Stimulated activated CD8-positive, alpha-beta memory T cell treated with anti-CD3 and anti-CD28 coated beads, Interleukin-7, amount 100 ng/mL, for 1 hour (primary cell): ENCODE measurements at places on chromosomes 13 and 19.

DNA sequence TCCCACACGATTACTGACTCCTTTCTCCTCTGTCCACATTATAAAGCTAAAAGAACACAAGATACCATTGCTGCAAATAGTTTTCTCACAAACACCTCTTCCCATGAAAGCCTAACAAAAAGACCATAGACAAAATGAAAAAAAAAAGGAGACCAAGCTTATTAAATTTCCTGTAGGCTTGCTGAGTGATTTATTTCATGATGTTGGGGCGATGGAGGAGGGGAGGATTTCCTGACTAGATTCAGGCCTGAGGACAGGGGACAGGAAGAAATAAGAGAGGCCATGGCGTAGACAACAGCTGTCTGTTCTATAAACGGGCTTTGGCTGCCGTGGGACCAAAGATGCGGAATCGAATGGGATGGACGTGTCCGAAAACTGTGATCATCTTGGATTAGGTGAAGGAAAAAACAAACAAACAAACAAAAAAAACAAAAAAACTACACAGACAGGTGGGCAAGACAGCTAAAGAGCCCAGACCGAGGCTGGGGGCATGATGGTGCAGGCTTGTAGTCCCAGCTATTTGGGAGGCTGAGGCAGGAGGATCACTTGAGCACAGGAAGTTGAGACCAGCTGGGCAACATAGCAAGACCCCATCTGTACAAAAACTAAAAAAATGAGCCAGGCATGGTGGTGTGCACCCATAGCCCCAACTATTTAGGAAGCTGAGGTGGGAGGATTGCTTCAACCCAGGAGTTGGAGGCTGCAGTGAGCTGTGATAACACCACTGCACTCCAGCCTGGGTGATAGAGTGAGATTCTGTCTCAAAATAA is 5.3 kb downstream of the TMPRSS9 start:
- DNase-seq = no peak

DNA sequence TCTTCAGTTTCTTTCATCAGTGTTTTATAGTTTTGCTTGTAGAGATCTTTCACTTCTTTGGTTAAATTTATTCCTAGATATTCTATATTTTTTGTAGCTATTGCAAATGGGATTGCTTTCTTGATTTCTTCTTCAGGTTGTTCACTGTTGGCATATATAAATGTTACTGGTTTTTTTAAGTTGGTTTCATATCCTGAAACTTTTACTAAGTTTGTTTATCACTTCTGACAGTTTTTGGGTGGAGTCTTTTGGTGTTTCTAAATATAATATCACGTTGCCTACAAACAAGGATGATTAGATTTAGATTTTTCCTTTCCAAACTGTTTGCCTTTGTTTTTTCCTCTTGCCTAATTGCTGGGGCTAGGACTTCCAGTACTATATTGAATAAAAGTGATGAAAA is 109.7 kb downstream of the PAN3 start:
- no peak for DNase-seq

DNA sequence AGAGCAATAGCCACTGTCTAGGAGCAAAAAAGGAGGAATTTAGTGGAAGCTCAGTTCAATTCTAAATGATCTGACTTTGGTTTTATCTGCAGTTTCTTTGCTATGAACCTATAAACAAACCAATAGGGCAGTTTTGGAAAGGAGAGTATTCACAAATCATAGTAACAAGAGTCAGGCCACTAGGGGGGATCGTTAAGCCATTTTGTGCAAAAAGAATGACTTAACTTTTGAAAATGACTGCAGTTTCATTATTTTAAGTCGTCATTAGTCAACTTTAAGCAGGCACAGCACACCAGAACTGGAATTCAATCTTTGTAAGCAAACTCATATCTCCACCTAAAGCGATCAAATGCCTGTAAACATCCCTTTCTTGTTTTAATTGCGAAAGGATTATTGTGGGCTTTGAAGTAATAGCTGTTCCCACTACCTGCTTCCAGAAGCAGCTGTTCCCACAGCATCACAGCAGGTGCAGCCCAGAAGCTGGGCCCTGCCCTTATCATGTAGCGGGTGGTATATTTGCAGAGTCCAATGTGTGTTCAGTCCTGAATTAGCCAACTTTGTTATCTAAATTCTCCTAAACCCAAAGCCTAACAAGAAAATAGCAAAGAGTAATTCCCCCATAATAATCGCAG is 51.5 kb downstream of the SOX21 start:
- no peak for DNase-seq

DNA sequence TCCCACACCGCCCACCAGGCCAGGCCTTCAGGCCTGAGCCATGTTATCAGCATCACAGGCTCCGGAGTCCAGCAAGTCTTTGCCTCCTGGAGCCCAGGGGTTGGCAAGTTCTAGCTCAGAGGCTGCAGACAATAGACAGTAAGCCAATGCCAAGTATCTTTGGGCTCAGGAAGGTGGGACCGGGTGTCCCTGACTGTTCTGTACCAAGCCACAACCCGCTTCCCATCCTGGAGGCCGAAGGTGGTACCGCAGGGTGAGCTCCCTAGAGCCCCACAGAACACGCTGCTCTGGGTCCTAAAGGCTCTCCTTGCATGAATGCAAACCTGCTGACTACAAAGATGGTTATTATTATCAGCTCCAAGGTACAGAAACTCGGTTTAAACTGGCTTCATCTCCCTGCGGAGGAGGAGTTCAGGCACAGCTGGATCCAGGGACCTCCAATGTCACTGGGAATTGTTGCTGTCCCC is 5.5 kb upstream of the FSTL3 start:
- no peak for DNase-seq

- DNase-seq = no peak
Measured at GRCh38 chr13:39350461-39350881, 252.5 kb downstream of the LHFPL6 start.

GRCh38 chr19:51140441-51140840 is 1.7 kb upstream of the SIGLEC7 start:
- DNase-seq = no peak

DNA sequence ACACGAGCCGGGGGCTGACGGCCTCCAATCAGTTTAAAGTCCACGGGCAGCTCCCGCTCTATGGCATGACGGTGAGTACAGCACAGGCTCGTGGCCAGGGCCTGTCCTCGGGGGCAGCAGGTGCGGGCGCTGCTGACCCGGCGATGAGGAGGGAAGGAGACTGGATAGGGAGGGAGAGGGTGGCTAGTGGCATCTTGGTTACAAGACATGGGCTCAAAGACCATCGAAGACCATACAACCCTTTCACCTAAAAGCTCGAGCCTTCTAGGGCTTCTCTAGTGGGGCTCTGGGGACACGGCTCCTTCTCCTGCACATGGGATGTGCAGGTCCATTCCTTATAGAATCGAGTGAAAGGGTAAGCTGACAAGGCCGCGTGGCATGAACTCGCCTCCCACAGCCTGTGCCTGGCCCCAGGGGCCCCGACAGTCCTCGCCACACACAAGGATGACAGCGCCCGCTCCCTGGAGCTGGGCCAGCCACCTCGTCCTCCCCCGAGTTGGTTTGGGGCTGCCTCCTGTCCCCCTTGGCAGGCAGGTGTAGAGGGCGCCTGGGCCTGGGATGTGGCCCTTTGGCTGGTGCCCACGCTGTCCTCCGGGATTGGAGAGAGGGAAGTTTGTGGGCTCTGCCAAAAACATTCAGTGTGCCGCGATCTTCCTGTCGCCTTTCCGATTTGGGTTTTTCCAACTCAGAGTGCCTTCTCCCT is 137.6 kb downstream of the STK24 start:
- no peak for DNase-seq

DNA sequence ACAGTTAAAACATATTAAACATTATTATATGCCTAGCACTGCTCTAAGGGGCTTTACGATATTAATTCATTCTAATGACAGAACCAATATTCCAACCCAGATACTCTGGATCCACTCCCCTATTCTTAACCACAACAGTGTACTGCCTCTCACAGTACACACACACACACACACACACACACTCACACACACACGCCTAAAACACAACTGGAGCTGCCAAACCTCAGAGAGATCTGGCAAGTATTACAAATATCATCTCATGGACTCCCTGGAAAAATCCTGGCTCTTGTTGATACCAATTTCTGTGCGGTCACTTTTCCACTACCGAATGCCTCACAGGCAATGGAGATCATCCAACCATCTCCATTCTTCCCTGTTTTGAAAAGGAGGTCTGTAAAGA is 1.3 kb downstream of the ZNF780A start:
- DNase-seq = no peak

DNA sequence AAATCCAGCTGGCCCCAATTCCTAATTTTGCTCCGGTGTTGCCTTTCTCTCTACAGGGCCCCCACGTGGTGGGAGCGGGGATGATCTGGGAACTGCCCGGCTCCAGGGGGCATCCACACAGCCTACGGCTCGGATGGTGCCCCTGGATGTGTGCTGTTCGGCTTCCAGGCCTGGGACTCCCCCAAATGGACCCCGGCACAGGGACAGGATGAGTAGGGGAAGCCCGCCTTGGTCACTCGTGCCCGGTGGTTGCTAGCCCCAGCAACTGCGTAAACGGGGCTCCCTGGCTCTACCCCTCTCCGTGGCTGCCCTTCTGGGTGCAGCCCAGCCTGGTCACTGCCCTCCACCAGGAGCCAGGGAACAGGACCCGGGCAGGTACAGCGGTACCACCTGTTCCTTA is 111.5 kb downstream of the TEX26 start:
- no peak for DNase-seq

- no peak for DNase-seq
Measured at GRCh38 chr13:72424059-72424458, 303.4 kb downstream of the MZT1 start.
